Neural crest cell (in vitro differentiated cells): ENCODE measurements at places on chromosomes 5 and 9.

- no peak for DNase-seq
These were observed 734.5 kb upstream of the ZNF608 start for GRCh38 chr5:125480911-125481310.

DNA sequence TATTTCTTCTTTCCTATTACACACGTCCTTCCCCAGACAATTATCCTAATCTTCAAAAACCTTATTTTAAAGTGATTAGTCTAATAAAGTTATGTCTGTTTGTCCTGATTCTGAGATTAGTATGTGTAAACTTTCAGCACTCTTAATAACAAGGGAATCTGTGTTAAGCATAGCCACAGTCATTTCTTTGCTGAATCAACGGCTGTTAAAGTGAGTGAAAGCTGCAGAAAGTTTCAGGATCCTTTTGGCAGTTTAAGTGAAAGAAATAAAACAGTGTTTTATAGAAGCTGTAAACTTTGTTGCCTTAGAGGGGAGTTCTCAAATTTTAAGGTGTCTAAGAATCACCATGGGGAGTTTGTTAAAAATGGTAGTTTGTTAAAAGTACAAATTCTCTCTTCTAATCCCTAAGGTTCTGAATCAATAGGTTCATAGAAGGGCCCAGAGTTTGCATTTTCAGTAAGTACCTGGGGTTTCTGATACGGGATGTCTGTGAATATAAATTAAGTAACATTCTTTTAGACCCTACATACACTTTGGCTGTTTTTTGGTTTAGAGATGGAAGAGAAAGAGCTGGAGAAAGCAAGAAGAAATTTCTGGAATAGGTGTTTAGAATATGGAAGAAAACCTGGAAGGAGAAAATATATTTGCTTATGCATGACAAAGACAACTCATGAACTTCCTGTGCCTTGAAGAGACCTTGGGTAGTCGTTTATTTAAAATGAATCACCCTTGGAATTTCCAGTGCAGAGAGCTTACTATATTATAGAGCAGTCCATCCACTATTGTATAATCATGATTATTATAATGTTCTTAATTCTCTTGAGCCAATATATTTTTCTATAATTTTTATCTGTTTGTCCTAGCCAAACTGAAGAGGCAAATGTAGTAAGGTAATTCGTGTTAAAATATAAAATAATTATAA is 45.7 kb downstream of the SCAMP1 start:
- no peak for DNase-seq

- DNase-seq = no peak
These were observed 30.0 kb upstream of the SUSD3 start for GRCh38 chr9:93028448-93029006.

DNA sequence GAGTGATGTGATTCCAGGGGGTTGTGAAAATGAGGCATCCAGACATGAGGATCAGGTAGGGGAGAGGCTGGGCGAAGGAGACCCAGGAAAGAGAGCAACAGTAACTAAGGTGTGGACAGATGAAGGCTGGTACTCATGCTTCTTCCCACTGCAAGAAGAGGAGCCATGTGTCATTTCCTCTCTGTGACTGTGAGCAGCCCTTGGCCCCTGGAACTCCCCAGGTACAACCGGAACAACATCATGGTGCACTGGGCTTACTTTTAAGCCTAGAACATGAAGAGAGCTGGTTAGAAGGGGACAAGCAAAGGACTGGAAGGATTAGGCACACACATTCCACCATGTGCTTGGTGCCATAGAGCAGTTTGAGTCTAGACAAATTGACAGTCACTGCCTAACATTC is 10.9 kb upstream of the IL12B start:
- no peak for DNase-seq

DNA sequence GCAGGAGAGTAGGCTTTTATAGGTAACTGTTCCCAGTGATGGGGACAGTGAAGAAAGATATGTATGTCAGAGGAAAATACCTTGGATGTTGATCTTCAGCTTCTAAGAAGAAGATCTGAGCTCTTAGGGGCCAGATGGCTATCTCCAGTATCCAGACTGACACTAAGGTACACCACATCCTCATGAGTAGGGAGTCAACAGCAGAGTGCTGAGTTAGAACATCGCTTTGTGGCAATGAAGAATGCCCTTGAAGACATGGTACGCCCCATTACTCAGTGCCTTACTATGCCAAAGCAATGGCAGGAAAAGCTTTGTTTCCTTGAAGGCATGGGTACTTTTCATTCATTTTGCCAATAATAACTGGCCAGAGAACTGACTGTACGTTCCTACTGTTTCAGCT is 263.7 kb downstream of the CEMIP2 start:
- no peak for DNase-seq

- DNase-seq = no peak
These were observed 44.6 kb upstream of the SPDL1 start for GRCh38 chr5:169538944-169539343.

GRCh38 chr5:99022250-99022649 is 93.4 kb upstream of the CHD1 start:
- no peak for DNase-seq

DNA sequence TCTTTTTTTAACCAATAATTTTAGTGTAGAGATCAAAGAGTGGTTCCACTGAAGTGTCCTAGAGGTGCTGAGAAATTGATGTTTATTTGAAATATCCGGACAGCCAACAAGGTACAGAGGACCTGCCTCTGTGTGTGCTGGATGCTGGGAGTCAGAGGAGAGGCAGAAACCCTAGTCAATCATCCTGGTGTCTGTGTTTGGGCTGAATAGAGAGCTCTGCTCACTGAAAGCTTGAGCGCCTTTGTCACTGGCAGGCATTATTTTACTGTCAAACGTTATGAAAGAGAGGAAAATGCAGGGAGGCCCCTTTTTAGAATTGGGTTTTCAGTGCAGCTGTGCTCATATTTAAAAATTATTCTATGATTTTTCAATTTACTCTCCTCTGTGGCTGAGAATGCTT is 480.3 kb upstream of the TYRP1 start:
- no peak for DNase-seq

DNA sequence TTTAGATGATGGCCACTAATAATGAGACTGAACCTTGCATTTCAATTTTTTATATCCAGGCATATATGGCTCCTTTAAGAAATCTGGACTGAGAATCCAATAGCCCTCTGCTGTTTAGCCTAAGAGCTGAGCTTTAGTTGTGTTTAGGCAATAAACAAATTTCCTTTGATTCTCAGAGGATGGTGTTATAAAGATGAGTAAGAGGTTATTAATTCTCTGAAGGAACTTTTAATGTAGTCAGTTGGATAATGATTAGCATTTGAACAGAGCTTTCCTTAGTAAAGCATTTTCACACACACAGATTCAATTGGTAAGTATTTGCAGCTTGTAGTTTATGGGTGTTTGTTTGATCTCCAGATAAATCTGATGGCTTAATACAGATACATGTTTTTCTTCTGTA is 149.6 kb downstream of the PRR16 start:
- DNase-seq = no peak

GRCh38 chr5:95874246-95874645 is 51.7 kb upstream of the GLRX start:
- DNase-seq = no peak

DNA sequence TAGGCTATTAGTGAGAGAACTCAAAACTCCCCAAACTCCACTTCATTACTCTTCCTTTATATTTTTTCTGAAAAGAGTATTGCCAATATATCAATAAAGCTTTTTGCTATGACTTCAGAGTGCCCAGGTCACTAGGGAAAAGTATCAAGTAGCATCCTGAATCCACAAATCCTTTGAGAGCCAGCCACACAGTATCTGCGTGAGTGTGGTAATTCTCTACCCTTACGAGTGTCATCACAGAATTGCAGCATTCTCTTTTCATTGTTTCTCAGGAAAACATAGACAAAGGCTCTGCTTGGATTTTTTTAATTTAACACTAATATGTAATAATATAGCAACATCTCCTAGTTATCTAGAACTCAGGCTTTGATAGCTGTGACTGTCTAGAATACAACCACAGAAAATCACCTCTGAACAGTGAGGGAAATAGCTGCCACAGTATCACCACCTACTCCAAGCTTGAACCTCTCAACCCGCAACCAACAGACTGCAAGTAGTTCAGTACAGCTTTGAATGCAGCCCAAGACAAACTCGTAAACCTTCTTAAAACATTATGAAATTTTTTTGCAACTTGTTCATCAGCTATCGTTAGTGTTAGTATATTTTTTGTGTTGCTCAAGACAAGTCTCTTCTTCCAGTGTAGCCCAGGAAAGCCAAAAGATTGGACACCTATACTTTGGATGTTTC is 79.3 kb upstream of the CCDC152 start:
- no peak for DNase-seq

DNA sequence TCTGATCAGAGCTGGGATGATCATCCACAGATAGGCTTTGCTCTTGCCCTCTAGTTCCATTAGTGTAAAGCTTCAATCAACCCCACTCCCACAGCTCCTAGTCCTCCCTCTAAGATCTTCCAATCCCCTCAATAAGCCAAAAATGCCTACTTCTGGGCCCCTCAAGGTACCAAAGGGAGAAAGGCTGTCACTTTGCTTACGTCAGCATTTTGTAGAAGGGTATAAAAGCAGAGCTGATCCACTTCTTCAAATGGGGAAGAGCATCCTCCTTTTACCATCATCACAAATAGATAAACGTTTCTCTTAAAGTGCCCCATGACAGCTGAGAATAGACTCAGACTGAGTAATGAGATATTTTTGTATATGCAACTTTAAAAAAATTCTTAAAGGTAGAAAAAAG is 13.1 kb upstream of the ADGRV1 start:
- no peak for DNase-seq
